NCI-H510A treated with DMSO at 0.1 percent for 48 hours (cell line): ENCODE measurements at places on chromosomes 7 and 10.

DNA sequence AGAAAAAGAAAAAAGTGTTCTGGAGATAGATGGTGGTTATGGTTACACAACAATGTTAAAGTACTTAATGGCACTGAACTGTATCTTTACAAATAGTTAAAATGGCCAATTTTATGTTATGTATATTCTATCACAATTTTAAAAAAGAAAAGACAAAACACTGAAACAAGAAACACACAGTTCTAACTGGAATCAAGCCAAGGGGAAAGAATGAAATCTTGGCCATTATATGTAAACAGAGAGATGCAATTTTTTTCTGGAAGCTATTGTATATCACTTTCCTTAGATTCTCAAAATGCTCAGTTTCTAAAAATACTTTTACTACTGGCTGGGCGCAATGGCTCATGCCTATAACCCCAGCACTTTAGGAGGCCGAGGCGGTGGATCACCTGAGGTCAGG is 4.1 kb downstream of the COA1 start:
- no peak for DNase-seq

DNA sequence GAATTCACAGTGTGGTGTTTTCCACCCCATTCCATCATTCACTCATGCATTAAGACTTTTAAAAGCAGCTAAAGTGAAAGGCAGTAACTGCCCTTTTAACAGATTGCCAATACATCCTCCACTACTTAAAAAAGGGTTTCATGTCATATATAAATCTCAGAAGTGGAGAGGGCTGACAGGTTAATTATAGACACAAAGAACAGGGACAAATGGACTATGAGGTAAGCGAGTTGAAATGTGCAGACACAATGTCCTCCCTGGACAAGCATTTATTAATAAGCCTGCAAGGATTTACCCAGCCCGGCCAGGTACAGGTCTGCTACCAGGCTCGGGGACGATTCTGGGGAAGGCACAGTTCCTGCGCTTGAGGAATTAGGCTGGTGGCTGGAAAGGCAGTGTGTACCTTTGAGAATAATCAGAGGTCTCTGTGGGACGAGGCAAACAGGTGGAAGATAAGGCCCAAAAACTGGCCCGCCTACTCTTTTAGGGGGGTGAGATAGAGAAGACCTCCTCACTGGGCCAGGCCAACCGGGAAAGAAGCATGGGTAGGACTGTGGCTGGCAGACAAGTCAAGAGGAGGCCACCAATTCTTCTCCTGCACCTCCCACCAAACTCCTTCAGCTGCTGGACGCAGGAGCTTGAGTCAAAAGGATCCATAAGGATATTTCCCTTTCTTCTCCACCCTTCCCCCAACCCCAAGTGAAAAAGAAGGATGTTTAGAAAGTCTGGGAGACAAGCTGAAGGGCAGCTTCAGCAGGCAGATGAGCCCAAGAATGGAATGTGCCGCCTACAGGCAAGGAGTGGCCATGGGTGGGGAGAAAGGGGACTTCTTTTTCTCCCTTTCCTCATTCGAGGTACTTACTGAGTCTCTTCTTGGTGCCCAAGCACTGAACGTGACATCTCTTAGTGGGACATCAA is 1.5 kb downstream of the PDLIM1 start:
- DNase-seq: peak; percentile 21

DNA sequence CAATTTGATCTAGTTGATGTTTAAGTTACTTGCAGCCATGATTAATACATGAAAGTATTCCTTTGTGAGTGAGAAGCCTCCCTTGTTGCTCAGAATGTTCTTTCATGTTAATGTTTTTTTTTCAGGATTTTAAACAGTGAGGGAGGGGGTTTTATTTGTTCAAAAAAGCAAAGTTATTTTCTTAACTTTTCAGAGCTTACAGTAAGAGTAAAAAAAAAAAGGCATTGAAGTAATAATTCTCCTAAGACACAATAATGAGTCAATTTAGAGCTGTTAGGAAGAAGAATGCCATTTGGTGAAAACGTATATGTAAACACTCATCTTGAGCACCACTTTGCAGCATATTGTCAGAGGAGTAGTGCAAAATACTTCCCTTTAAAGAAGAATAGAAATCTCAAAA is 105.8 kb downstream of the SEMA3A start:
- no peak for DNase-seq

DNA sequence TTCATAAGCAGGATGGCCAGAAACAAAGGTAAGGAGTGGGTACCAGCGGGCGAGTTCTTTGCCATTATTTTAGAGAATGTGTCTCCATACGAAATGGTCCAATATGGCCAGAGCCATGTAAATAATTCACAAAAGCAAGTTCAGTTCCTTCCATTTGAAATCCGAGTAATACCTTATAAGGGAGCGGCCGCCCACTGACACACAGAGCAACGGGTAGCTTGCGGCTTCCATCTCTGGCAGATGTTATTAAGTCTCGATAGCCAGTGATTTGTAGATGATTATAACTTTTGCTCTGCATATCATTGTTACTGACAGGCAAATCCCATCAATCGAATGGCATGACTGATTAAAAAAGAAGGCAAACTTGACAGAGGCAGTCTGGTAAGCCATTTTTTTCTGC is 63.2 kb downstream of the GFRA1 start:
- no peak for DNase-seq

GRCh38 chr10:71805776-71806703 is 32.7 kb upstream of the VSIR start:
- no peak for DNase-seq

GRCh38 chr10:43128958-43129706 is 9.1 kb upstream of the CSGALNACT2 start:
- no peak for DNase-seq

DNA sequence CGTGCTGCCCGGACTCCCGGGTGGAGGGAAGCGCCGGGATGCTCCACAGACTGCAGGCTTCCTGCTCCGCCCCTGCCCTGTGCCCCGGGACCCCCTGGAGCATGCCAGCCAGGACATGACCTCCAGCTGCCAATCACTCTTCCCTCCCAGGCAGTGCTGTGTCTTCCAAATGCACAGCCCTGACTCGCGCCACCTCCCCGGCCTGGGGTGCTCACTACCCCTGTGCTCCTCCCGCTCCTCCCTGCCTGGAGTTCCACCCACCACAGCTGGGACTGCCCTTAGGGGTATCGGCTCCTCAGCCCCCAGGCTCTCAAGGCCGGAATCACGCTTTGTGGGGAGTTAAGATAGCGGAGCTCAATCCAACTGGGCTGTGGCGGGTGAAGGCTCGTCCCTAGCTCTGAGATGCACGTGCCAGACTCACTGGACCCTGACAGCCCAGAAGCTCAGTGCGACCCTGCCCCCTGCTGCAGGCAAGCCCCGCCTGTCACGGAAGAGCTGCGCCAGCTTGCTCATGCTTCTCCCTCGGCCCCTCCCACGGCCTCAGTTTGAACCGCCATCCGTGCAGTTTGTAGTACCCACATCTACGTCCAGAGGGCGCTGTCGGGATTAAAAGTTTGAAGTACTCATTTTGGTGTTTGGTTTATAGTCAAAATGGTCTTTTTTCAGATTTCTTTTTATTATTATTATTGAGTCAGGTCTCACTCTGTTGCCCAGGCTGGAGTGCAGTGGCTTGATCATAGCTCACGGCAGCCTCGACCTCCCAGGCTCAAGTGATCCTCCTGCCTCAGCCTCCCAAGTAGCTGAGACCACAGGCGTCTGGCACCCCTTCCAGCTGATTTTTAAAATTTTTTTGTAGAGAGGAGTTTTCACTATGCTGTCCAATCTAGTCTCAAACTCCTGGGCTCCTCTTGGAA is 142.5 kb upstream of the TCERG1L start:
- DNase-seq: no peak

- no peak for DNase-seq
Measured at GRCh38 chr10:117830787-117831212, 215.9 kb downstream of the RAB11FIP2 start.

DNA sequence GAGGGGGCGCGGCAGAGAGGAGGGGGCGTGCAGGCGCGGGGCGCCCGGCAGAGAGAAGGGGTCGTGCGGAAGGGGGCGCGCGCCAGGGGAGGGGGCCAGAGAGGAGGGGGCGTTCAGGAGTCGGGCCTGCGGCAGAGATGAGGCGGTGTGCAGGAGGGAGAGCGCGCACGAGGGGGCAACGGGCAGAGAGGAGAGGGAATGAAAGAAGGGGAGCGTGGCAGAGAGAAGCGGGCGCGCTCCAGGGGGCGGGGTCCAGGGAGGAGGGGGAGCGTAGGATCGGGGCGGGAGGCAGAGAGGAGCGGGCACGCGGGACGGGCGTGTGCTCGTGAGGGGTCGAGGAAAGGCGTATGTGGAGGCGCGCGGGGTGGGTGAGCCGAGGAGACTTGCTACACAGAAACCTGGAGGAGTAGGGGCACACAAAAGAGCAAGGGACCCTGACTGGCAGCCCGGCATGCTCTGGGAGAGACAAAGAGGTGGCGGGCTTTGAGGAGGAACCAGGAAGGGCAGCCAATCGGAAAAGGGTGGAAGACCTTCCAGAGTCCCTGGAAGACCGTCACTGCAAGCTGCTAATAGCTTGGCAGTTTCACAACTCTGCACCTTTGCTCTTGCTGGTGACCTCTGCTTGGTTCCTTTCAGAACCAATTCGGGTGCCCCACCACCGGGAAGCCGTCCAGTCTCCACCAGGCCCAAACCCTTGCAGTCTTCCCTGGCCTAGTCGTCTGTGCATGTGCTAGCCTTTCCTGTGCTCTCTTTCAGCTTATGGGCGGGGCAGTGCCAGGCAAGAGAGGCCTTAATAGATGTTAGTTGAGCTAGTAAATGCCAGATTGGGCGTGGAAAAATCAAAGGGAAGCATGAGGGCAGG is 639 bp downstream of the DYDC2 start:
- DNase-seq: peak; percentile 88

DNA sequence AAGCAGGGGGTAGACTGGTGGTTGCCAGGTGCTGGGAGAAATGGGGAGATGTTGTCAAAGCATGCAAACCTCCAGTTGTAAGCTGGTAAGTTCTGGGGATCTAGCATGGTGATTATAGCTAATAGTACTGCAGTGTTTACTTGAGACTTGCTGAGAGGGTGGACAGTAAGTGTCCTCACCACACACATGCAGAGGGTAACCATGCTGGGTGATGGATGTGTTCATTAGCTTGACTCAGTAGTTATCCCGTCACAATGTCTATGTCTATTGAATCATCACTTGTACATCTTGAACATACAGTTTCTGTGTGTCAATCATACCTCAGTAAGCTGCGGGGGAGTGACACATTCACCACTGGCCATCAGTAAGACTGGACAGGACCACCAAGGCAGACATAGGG is 42.1 kb downstream of the GSDME start:
- DNase-seq: no peak

- DNase-seq: no peak
Measured at GRCh38 chr7:151987748-151988529, 31.7 kb downstream of the GALNTL5 start.

- DNase-seq: no peak
Measured at GRCh38 chr10:15325243-15325943, 45.7 kb downstream of the FAM171A1 start.

DNA sequence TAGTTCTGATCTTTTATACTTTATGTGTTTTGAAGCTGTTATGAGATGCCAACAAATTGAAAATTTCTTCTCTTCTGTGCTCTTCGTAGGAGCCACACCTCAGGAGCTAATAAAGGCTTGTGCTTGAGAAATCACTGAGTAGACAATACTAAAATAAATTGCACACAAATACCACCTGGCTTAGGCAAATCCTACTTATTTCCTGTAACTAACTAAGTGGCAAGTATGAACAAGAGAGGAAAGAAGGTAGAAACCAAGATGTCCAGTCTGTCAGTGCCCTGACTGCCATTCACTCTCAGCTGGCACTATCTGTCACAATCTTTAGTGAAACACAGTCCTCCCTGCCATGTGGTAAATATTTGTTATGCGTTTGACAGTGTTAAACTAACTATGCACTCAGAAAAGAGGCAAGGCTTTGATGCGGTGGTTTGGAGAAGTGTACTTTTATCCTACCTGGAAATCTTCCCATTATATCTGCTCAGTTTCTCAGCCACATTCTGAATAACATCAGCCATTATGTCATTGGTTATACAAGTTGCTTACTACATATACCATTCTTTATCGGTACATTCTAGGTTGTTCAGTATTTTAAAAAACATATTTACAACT is 293.4 kb upstream of the VWC2 start:
- DNase-seq: no peak

GRCh38 chr10:43138757-43139241 is 554 bp downstream of the CSGALNACT2 start:
- peak; percentile 9 for DNase-seq

DNA sequence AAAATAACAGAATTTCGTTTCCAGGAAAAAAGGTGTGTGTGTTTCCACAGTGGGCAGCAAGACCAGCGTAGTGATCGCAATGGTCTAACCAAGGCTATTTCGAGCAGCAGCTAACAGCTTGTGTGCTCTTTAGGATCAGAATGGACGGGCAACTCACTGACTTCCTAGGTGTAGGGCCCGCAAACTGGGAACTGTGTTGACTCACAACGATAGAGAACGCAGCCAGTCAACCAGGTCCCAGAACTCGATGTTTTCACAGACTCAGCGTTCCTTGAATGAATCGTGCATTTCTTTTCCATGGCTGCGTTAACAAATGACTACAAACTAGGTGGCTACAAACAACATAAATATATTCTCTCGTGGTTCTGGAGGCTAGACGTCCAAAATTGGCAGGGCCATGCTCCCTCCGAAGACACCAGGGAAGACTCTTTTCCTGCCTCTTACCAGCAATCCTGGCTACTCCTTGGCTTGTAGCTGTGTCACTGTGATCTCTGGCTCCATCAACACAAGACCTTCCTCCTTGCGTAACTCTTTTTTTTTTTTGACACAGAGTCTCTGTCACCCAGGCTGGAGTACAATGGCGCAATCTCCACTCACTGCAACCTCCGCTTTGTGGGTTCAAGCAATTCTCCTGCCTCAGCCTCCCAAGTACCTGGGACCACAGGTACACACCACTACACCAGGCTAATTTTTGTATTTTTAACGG is 39.1 kb downstream of the PODXL start:
- DNase-seq: no peak
